ENCODE measurements at places on chromosomes 6 and 20.
A peak's percentile ranks its signal among the peaks of the same experiment; 100 is the strongest.

DNA sequence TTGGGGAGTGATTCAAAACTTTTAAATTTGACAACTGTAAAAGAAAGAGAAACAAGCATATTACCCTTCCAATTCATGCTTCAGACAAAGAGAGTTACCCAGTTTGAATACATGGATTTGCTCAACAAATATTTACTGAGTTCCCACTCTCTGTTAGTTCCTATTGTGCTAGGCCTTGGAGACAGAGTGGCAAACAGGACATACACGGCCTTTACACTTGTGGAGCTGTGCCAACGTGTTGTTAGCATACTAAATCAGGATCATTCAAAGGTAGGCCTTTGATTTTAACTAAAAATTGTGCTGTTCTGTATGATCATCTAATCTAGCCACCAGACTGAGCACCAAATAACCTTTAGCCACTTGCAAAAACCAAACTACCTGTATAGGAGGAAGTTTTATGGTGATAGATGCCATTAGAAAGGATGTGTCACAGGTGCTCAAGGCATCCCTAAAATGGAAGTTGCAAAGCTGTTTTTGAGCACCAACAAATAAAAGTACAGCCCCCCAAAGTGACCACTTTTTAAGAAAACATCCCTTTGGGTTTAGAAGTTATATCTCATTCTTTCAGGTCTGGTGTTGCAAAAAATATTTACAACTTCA, 84.5 kb downstream of the CHD6 start:
- no peak for DNase-seq

GRCh38 chr6:116127771-116128493, 2.0 kb upstream of the COL10A1 start:
- no peak for DNase-seq

- DNase-seq: no peak
These were observed 910.7 kb downstream of the TFAP2A start for GRCh38 chr6:9504191-9504590.

- DNase-seq: no peak
These were observed 782.9 kb downstream of the PTPRT start for GRCh38 chr20:42406826-42407225.

- no peak for DNase-seq
These were observed 90.2 kb upstream of the QKI start for GRCh38 chr6:163324326-163324687.

- DNase-seq: no peak
These were observed 6.3 kb downstream of the OSER1 start for GRCh38 chr20:44204156-44204831.

DNA sequence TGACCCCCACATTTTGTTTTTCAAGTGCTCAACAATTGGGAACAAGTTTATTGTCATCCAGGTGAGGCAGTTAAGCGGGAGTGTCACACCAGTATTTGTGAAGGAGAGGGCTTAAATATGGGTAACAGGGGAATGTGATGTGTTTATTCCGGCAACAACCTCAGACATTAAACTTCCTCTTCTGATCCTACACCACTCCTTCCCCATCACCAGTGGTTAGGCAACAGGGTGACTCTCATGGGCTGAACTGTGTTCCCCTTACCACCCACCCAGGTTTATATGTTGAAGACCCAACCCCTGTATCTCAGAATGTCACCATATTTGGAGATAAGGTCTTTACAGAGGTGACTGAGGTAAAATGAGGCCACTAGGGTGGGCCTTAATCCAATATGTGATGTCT, 52.1 kb upstream of the RNF182 start:
- DNase-seq: no peak

DNA sequence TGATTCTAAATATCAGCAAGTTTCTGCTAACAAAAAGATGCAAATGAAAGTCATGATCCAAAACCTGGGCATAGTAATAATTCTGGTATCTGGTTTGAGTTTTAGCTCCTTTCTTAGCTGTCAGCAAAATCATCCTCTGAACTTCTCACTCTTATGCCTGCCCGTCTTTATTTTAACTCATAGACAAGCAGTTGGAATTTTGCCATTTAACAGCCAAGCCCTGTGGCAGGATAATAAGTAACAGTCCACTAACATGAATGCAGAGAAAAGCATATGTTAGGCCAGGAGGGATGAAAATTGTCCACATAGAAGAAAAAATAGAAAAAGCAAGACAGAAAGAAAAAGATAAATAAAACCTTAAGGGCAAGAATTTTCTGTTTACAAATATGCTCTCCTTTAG, 170.0 kb upstream of the LAMA2 start:
- no peak for DNase-seq

DNA sequence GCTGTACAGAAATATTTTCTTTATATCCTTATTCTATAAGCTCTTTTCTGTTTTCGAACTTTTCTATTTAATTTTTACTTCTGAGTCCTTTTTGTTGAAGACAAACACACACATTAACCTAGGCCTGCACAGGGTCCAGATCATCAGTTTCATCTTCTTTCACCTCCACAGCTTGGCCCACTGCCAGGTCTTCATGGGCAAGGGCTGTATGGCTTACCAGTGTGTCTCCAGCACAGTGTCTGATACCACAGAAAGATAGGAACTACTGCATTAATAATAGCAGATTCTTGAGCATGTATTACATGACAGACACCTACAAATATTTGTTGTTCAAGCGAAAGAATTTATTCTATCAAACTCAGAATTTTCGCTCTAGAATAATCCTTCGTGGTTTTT, 24.4 kb downstream of the QKI start:
- DNase-seq: peak; percentile 44

DNA sequence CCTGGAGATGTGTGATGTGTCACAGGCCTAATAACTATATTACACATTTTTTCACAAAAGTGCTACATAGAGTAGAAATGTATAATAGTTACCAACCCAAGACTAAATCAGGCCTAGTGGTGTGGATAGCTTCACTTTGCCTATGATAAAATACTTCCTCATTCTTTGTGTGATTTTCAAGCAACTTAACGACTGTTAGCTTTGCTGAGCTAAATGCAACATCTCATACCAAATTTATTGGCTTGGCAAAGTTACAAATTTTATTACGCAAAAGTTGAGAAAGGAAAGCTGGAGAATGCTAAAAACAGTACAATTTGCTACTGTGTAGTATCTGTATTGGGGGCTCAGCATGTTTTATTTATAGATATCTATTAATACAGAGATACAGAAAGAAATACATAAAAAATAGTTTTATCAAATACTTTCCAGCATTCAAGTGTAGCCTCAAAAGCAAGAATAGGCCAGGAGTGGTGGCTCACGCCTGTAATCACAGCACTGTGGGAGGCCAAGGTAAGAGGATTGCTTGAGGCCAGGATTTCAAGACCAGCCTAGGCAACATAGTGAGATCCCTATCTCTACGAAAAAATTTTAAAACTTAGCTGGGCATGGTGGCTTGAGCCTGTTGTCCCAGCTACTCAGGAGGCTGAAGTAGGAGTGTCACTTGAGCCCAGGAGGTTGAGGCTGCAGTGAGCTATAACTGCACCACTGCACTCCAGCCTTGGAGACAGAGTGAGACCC, 3.6 kb upstream of the EDN1 start:
- no peak for DNase-seq

DNA sequence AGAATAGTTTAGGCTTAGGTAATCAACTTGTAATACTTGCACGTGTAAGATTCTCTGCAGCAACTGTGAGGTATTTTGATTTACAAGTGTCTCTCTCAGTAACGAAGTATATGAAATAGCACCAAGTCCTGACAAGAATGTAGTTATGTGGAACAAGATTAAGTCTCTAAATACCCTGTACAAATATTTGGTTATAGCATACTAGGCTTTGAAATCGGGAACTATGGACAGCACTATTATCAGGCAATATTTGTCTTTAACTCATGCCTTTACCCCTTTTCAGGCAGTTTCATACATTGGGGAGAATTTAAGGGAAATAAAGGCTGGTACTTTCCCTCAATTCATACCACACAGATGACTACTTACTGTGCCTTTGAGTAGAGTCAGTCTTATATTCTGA, 93.2 kb downstream of the GRIK2 start:
- no peak for DNase-seq

DNA sequence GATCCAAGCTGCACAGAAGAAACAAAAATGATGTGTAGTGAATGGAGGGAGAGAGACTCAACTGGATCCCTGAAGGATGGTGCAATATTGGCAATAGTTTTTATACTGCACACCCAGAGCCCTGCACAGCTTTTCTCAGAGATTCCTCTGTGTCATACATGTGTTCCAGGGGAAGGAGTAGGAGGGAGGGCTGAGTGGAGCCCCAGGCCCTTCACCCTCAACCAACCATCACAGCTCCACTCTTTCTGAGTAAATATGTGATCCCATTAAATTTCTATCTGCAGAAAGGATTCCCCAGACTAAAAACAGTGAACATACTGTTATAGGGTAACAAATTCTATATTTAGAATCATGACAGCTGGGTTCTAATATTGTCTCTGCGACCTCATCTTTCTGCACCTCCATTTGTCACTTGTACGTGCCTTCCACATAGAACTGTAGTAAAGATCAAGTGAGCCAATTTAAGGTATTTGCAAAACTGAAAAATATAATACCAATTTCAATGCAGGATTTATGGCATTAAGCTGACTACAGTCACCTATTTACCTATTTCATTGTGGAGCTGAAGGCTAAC, 421.4 kb upstream of the NRSN1 start:
- no peak for DNase-seq

DNA sequence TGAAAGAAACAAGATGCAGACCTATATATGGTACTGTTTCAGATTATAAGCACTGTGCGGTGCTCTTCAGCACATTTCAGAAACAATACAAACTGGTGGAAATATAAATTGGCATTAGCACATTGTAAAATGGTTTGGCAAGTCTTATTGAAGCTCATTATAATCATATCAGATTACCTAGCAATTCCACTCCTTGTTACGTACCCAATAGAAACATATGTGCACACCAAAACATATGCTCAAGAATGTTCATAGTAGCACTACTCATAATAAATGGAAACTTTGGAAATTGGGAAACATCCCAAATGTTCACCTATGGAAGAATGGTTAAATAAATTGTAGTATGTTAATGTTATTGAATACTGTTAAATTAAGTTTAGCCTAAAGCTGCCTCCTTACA, 54.9 kb upstream of the PLEKHG1 start:
- no peak for DNase-seq

DNA sequence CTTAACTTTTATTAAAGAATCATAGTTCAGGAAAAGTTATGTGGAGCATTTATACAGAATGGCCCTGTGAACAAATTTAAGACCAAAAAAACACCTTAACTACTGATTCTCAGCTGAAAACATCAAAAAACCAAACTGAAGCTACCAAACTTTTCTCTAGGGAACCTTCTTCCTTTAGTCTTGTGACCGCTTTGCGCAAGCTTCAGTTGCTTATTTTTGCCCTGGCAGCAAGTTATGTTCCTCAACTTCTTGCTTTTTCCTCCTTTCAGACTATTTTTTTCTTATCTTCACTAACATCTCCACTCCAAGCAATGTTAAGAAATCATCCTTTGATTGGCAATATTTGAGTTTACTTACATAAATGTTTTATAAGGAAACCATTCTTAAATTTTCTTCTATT, 100.1 kb downstream of the MYB start:
- DNase-seq: no peak

- no peak for DNase-seq
These were observed 18.8 kb downstream of the LATS1 start for GRCh38 chr6:149699150-149699549.

DNA sequence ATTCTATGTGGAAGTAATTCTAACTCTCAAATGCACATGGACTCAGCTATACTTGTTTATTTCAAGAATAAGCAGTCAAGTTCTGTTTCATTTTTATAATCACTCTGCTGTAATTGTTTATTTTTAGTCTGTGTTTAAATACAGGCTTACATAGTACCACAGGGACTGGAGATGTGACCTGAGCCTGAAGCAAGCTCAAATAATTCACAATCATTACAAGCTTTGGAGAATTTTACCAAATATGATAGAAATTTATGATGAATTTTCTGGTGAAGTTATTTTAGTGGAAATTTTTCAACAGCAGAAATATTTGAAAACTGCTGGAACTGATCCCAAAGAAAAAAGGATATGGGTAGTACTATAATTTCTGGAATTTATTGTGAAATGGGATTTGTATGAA, 41.6 kb upstream of the DSE start:
- no peak for DNase-seq

DNA sequence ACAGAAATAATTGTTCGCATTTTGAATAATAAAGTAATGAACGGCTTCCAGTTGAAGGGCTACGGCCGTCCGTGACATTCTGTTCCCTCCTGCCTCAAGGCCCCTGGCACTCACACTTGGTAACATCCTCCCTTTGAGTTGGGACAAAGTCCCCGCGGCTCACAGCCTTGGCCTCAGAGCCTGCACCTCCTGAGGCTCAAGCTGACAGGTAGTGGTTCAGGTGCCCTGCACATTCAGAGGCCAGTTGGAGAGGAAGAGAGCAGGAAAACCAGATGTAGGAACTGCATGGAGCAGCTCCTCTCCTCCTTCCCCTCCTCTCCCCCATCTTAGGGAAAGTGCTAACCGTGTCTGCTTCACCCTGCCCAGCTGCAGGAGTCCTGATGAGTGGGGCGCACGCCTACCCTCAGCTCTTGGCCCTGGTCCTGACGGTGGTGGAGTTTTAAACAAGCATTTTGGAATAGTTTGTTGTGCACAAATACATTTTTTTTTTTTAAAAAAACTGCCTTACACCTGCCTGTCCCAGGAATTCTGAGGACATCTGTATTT, 393.1 kb downstream of the SMOC2 start:
- DNase-seq: no peak

- no peak for DNase-seq
These were observed 3.5 kb upstream of the DDR1 start for GRCh38 chr6:30880698-30881252.

GRCh38 chr6:44732243-44732642, 344.7 kb downstream of the CDC5L start:
- no peak for DNase-seq

GRCh38 chr20:62136283-62137091, 6.7 kb downstream of the PSMA7 start:
- peak; percentile 63 for DNase-seq

GRCh38 chr6:15953152-15953880, 175.6 kb upstream of the MYLIP start:
- no peak for DNase-seq

DNA sequence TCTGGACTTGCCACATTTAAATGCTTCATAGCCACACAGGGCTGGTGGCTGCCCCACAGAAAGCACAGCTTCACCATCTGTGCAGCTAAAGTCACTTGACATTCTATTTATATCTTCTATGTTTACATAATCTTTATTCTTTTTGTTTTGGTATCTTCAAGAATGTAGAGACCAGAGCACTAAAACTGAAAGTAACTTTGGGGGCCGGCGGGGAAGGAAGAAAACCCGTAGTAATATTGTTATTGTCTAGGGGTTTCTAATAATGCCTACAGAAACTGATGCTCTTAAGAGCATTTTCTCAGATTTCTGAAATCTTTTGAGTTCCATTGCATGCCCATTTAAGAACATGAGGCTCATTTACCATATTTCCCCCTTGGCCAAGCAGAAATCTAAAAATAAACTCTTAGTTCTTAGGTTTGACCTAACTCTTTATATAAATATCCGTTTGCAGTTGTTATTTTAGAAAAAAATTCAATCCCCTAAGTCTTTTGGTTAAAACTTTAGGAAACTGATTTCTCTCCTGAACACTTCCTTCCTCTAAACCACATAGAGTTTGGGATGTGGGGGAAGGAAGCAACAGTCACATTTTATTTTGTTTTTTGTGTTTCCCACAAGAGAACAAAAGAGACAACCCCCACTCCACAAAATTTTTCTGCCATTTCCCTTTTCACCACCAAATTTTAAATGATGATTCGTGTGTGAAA, 207.6 kb downstream of the OGFRL1 start:
- DNase-seq: no peak
